ENCODE measurements at places on chromosomes 1 and 21.

- DNase-seq: no peak
Measured at GRCh38 chr1:29806646-29807319, 570.5 kb downstream of the PTPRU start.

DNA sequence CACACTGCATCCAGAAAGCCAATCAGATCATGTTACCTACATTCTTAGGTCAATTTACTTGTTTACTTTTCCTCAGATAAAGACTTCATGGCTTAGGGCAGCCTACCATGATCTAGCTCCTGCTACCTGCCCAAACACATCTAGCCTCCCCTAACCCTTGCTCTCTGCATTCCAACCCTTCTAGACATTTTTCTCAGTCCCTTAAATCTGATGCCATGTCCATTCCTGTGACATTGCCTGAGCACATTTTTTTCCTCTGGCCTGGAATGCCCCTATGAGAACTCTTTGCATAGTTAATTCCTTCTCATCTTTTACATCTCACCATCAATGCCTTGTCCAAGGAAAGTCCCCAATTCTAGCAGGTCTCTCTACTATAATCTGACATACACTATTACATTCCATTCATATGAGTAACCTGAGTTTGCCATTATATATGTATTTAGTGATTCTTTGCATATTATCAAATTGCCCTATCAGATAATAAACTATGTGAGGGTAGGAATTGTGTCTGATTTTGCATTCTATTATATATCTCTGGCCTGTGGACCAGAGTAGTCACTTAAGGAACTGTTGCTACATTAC, 166.9 kb downstream of the COL11A1 start:
- DNase-seq: no peak

DNA sequence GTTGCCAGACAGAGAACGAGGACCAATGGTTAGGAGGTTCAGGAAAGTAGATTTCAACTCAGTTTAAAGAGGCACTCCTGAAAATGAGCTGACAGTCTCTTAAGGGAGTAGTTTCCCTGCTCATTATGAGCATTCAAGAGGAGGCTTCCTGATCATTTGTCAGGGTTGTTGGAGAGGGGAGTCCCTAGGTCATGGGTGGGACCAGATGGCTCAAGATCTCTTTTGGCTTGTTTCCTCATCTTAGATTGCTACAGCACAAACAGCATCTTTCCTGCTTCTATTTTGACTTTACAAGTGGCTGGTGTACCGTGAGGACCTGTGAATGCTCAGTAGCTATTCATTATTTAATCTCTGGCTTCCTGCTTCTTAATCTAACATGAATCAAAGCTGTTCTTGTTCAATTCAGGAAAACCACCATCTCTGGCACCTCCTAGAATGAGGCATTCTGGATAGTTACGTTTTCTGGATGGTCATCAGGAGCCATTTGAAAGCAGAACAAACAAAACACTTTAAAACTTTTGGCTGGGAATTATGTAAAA, 47.6 kb downstream of the PEX14 start:
- DNase-seq: no peak

- no peak for DNase-seq
Measured at GRCh38 chr1:98981917-98982513, 22.6 kb downstream of the PLPPR5 start.

- DNase-seq: no peak
Measured at GRCh38 chr21:45169682-45170081, 95.3 kb downstream of the ADARB1 start.

DNA sequence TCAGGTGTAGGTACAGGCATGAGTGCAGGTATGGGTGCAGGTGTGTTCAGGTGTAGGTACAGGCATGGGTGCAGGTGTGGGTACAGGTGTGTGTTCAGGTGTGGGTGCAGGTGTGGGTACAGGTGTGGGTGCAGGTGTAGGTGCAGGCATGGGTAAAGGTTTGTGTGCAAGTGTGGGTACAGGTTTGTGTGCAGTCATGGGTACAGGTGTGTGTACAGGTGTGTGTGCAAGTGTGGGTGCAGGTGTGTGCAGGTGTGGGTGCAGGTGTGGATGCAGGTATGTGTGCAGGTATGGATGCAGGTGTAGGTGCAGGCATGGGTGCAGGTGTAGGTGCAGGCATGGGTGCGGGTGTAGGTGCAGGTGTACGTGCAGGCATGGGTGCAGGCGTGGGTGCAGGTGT, 79.4 kb upstream of the ACTL8 start:
- no peak for DNase-seq
